ENCODE measurements at places on chromosomes 4 and X.
A peak's percentile ranks its signal among the peaks of the same experiment; 100 is the strongest.

- no peak for DNase-seq
These were observed 796.1 kb upstream of the ADGRL3 start for GRCh38 chr4:60404027-60404426.

DNA sequence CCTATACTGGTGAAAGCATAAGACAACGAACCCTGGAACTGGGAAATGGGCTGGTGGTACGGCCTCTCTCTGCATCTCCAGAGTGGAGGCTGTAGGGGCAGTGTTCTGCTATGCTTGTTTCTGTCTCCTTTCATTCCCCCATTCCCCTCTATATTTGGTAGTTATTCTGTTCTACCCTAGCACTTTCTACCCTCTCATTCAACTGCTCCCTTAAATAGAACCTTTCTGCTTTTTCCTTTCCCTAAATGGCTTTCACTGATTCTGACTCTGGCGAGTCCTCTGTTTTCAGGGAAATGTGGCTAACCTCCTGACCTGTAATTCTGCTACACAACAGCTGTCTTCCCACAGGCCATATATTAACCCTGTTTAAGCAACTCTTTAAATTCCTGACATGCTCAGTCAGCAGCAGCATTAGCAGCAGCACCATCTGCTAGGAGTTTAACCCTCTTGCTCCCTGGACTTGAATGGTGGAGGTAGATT is 94.2 kb downstream of the CXCL13 start:
- DNase-seq: no peak

- DNase-seq: no peak
These were observed 34.4 kb upstream of the ANXA3 start for GRCh38 chr4:78517050-78517652.

DNA sequence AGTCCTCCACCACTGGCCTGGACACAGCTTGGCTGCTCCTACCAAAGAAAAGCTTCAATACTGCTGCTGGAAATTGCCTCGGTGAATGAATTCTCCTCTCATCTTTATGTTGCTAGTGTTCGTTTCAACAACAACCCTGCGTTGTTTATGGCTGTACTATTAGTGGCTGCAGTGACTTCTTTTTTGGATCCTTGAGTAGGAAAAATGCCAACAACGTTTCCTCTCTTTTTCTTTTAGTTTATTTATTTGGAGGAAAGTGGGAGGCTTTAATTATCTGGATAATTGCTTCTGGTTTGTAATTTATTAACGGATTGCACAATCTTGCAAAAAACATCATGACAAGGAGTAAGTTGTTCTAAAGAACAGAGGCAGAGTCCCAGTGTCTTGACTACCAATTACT is 464.1 kb upstream of the TRAM1L1 start:
- no peak for DNase-seq

DNA sequence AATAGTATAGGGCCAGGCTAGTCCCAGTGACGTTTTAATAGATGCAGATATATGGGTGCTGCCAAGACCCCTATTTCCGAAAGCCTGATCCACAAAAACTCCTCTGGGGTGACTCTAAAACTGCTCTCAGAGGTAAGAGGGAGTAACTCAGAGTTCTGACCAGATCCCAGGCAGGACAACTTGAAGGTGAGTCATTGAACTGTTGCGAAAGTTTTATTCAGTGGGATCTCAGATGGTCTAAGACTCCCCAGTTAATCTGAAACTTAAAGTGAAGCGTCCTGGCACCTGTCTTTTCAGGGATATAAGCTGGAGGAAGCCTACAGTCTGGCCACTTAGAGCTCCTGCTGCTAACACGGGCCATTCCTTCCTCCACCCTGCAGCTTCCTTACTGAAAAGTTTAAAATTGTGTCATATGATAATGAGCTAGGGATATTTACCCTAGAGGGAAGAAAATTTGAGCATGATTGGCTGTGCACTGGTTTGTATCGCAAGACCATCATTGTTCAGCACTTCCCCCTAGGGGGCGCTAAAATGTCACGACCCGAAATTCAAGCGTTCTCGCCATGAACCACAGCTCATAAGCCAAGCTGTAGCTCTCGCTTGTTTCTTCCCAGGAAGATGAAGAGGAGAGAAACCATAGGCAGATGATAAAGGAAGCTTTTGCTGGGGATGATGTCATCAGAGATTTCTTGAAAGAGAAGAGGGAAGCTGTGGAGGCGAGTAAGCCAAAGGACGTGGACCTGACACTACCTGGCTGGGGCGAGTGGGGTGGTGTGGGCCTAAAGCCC is 19.5 kb downstream of the UTP14A start:
- DNase-seq: peak; percentile 54

DNA sequence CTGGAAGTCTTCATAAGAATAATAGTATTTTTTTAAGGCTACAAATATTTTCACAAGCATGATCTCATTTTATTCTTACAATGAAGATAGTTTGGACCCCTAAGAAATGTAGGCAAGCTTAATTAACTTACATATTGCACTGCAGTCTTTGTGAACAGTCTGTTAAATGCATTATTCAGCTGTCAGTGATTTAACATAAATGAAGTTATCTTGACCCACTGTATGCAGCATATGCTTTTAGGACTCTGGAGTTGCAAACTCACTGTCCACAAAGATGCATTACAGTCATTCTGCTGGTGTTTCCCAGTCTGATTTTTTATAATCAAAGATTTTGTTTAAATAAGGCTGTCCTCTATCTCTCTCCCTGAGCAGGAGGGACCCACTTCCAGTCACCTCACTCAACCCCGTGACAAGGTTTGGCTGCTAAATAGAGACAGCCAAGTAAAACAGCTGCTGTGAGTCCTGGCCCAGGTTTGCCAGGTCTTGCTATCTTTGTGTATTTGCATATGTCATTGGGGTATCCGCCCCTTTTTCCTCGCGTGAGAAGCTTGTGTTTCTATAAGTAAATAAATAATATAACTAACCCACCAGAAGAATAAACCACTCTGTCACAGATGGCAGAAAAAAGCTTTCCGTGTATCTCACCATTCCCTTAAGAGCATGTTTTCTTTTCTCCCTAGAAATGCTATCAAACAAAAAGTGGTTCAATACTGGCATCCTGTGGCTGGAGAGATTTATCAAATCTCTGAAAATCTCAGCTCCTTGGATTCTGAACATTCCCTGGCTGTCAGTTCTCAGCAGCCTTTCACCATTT is 67.0 kb downstream of the SLC7A11 start:
- no peak for DNase-seq

DNA sequence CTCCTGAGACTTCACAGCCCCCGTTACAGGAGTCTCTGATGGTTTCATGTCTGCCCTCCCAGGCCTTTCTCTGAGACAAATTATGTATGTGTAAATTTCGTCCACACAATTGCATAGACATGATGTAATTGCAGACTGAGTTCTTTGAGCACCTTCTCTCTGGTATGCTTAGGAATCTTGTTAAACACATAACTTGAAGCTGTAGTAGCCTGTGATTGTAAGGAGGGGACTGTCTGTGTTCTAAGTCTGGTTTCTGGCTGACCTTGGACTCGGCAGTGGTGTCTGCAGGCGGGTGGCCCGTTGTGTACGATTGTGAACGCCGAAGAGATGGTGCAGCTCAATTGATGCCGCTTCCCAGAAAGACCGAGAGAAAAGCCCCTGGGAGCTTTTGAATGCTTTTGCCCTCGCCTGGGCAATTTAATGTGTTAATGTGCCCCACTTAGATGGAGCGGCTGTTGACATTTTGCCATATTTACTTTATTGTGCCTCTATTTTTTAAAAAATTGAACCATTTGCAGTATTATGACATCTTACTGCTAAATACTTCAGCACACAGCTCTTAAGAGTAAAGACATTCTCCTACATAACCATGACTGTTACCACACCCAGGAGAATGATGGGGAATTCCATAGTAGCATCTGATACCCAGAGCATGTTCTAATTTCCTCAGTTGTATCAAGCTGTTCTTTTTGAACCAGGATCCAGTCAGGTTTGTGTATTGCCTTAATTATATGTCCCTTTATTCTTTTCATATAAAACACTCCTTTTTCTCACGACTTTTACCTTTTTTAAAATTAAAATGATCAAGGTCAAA is 58.4 kb upstream of the TADA2B start:
- DNase-seq: no peak

DNA sequence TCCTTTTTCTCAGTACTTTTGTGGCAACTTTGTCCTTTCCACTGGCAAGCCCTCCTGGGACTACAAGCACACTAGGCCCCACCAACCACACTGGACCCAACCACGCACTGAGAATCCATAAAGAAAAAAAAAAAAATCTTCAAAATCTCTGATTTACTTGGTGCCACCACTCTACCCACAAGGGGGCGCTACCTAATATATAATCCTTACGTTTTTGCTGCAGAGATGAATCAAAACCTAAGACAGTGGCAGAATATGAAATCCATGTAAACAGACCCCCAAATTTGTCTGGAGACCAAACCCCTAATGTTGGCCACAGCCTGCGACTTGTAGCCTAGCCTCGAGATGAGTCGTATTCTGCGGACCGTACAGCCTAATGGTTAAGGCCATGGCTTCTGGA is 63.5 kb upstream of the ARHGAP36 start:
- no peak for DNase-seq

- DNase-seq: no peak
These were observed 128.2 kb downstream of the C4orf51 start for GRCh38 chr4:145808021-145808650.

GRCh38 chr4:143354990-143355389 is 18.3 kb downstream of the GAB1 start:
- DNase-seq: no peak

DNA sequence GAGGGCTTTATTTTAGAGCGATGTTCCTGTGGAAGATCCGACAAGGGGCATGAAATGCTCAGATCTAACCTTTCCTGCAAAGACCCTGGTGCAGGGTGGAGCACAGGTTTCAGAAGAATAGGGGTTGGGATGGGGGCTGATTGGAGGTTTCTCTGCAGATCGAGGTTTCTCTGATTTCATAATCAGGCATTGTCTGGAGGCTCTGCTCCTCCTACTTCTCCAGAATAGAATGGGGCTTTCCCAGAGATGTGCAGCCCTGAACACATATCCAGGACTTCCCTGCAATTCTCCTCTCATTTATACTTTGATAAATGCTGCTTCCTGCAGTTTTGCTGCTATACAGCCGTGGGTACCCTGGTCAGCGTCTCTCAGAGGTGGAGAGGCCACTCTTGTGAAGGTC is 397.6 kb upstream of the BOD1L1 start:
- no peak for DNase-seq

GRCh38 chr4:139555705-139556070 is 331 bp downstream of the SETD7 start:
- no peak for DNase-seq

DNA sequence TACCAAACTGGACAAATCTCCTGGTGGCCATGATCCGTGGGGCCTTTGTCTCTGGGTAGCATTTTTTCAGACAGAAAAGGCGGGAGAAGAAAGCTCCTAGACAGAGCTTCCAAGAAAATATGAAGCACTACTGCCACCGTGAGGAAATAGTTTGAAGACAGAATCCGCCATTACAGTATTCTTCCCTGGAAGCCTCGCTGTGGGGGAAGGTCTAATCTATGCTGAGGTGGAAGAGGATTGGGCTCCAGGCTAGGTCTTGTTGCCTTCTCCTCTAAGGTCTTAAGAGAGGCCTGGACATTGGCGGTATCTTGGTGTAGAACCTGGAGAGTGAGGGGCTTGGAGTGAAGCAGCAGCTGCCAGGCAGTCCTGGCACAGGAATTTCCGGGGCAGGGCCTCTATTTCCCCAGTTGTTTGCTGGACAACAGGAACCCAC is 218.9 kb downstream of the OR13H1 start:
- DNase-seq: no peak

DNA sequence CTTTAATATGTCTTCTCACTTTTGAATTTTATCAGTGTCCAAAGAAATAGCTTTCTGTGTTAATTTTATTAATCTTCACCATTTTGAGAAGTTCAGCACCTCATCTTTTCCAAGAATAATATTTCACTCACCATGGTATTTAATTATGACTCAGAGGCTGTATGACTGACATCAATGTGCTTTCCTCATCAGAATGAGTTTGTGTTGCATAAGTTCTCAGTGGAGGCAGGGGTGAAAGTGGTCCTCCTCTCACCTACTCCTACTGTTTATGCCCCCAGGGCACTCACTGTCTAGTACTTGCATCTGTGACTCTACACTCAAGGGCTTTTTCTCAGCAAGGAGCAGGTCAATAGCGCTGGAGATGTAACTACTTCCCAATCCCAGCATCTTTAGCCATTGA is 905.3 kb upstream of the INTU start:
- no peak for DNase-seq

- DNase-seq: no peak
These were observed 114.0 kb upstream of the FTHL17 start for GRCh38 chrX:31185884-31186283.

- DNase-seq: no peak
These were observed 33.9 kb downstream of the MGARP start for GRCh38 chr4:139246166-139246565.

GRCh38 chr4:26803211-26803861 is 57.3 kb upstream of the STIM2 start:
- DNase-seq: no peak

- DNase-seq: no peak
These were observed 38.2 kb upstream of the NAA11 start for GRCh38 chr4:79364061-79364460.

DNA sequence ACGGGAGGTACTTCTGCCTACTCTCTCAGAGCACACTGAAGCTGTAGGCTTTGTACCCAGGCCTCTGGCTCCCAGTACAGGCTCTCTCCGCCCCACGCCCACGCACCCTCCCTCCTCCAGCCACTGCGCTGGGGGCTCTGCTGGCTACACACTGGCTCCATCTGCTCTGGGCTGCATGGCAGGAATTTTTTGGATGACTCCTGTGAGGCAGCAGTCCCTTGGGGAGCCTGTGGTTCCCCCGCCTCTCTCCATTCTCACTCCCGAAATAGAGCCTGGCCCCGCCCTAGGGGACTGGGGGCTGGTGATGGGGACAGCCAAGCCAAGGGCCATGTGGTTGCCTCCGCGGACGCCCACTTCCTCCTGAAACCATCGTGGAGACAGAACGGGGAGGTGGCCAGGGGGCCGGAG is 58.1 kb upstream of the ADRA2C start:
- DNase-seq: no peak

GRCh38 chr4:26145212-26145611 is 175.6 kb upstream of the RBPJ start:
- no peak for DNase-seq

GRCh38 chr4:100913685-100914084 is 395.9 kb upstream of the EMCN start:
- no peak for DNase-seq

DNA sequence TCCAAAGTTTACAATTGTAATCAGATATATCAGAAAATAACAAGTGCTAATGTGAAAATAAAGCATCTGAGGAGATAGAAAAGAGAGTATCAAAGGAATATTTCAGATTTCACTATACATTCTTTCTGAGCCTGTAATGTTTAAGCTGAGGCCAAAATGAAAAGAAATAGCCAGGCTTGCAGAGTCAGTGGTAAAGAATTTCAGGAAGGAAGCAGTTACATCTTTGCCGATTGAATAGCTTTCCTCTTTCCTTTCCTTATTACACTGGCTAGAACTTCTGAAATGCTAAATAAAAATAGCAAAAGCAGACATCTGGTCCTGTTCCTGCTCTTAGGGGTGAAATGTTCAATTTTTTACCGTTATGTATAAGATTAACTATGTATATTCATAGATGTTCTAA is 1441.6 kb upstream of the PCDH7 start:
- no peak for DNase-seq

- DNase-seq: no peak
These were observed 1.1 kb upstream of the RASSF6 start for GRCh38 chr4:73621357-73621756.

GRCh38 chr4:76579596-76580375 is 144.8 kb downstream of the SHROOM3 start:
- DNase-seq: no peak

GRCh38 chr4:10090467-10091250 is 25.9 kb downstream of the WDR1 start:
- DNase-seq: no peak

Measured in activated T-cell treated with anti-CD3 and anti-CD28 coated beads for 1 hour (primary cell).